Fibroblast of villous mesenchyme (primary cell): ENCODE measurements at places on chromosomes 16 and 17. TPM values are rescaled to one million over a fixed set of nuclear protein-coding genes. Genes with fewer than 3 reads are reported as not detected.

The TNP2 gene
- total RNA-seq, result not detected in 2 replicates

The SLC13A2 gene
- not detected in 2 replicates for total RNA-seq

The GAS2L2 gene
- not detected in 2 replicates for total RNA-seq

DNA sequence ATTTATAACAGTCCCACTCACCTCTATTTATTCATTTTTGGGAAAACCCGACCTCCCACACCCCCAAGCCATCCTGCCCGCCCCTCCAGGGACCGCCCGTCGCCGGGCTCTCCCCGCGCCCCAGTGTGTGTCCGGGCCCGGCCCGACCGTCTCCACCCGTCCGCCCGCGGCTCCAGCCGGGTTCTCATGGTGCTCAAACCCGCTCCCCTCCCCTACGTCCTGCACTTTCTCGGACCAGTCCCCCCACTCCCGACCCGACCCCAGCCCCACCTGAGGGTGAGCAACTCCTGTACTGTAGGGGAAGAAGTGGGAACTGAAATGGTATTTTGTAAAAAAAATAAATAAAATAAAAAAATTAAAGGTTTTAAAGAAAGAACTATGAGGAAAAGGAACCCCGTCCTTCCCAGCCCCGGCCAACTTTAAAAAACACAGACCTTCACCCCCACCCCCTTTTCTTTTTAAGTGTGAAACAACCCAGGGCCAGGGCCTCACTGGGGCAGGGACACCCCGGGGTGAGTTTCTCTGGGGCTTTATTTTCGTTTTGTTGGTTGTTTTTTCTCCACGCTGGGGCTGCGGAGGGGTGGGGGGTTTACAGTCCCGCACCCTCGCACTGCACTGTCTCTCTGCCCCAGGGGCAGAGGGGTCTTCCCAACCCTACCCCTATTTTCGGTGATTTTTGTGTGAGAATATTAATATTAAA is 638 bp upstream of the TMEM88 start:
- no peak for DNase-seq

The CCNF gene
- 17.7 and 26.8 TPM in 2 replicates for total RNA-seq

The KRT12 gene
- total RNA-seq, result not detected in 2 replicates

- no peak for DNase-seq
These were observed 190.3 kb downstream of the KIF2B start for GRCh38 chr17:54013072-54013471.

DNA sequence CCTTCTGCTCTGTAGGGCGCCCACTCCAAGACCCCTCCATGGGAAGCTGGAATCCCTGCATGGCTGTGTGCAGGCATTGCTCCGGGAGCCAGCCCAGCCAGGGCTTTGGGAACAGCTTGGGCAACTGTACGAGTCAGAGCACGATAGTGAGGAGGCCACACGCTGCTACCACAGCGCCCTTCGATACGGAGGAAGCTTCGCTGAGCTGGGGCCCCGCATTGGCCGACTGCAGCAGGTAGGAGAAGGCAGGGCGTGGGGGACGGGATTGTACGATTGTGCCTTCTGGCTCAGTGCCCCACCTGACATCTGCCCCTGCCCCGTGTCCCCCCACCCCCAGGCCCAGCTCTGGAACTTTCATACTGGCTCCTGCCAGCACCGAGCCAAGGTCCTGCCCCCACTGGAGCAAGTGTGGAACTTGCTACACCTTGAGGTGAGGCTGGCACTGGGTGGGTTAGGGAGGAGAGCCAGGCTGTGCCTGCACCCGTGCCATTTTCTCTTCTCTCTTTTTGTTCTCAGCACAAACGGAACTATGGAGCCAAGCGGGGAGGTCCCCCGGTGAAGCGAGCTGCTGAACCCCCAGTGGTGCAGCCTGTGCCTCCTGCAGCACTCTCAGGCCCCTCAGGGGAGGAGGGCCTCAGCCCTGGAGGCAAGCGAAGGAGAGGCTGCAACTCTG is 8.7 kb upstream of the TMEM88 start:
- no peak for DNase-seq

The PDE6G gene
- not detected in 2 replicates for total RNA-seq

DNA sequence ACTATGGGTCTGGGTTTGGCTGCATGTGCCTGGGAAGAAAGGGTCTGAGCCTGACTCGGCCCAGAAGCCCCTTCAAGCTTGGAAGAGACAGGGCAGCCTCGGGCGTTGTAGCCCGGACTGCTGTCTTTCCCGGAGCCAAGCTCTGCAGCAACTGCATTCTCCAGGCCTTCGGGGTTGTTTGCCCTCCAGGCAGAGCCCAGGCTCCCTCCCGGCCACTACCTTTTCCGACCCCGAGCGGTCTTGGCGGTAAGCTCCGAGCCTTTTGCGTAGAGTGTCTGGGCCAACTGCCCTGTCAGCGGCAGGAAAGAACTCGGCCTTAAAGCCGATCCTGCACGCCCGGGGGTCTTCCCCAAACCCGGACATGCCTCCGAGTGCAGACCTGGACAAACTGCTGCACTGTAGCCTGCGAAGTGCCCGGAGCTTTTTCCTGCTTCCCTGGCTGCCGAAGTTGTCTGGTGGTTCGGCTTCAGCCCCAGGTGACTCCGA is 1.3 kb downstream of the LHX1 start:
- DNase-seq, result no peak

DNA sequence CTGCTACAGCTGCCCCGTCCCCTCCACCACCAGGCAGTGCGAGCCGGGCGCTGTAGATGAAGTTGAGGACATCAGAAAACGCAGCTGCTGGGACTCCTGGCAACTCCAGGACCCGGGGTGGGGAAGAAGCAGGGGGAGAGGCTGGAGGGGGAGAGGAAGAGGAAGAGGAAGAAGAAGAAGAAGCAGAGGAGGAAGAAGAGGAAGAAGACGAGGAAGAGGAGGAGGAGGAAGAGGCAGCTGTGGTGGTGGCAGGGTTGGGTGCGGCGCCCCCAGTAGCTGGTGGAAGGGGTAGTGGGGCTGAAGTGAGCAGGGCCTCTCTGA is 13.2 kb downstream of the ZBTB4 start:
- DNase-seq, result no peak

- no peak for DNase-seq
These were observed 66.1 kb downstream of the NEUROD2 start for GRCh38 chr17:39541652-39542051.

DNA sequence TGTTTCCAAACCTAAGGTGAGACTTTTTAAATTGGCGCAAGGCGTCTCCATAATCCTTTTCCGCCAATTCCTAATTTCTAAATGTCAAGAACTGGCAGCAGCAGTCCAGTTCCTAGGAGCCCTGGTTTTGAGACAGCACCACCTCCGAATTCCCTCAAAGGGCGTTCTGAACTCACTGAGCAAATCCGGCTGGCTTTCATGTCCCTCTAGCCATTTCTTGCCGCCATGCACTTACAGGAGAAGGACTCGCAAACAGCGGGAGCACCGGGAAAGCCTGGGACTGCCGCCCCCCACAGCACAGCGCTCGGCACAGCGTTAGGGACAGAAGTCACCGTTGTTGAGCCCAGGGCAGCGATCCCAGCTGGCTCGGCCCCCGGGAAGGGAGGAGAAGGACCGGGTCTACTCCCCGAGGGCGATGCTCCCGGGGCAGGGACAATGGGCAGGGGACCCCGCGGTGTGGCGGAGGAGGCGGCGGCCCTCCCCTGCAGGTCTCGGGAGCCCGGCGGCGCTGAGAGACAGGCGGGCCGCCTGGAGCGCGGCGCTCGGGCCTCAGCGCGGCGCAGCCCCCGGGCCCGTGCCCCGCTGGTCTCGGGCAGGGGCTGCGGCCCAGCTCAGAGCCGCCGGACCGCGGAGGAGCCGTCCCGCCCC is 545 bp downstream of the ARHGAP17 start:
- peak; percentile 63 for DNase-seq

GRCh38 chr16:57107321-57107922 is 15.0 kb downstream of the CPNE2 start:
- no peak for DNase-seq

The CHST4 gene
- not detected in 2 replicates for total RNA-seq

- DNase-seq, result no peak
These were observed 178.4 kb downstream of the PRKCA start for GRCh38 chr17:66480802-66481201.

DNA sequence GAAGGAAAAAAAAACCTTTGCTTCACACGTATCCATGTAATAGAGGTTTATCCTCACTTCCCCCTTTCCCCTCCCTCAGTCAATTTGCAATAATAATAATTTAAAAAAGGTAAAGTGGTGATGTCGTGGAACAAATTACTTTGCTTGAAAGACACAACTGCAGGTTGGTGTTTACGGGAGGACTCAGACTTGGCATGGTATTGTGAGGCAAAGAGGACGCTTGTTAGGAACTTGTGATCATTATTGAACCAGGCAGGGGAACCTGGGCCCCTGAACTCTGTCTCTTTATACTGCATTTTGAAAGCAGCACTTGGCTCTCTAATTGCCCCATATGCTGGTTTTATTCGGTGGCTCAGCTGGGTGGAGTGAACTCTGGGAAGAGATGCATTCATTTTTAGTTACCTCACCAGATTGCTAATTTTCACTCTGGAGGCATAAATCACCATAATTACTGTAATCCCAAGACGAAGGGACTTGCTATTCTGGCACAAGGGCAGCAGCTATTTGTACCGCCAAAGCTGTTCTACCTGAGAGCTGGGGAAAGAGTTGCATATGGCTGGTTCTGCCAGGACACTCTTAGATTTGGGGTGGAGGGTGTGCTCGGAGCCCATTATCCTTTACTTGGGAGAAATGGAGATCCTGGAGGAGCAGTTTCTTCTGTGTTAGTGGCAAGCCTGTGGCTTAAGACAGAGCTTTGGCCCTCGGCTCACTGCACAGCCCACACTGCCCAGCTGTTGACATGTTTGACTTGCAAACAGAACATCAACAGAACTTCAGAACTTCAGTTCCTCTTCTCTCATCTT is 5.7 kb upstream of the DHX8 start:
- no peak for DNase-seq

GRCh38 chr17:44568945-44569858 is 11.9 kb downstream of the FZD2 start:
- DNase-seq, result no peak

The FOXL1 gene
- 0.86 and 3.5 TPM in 2 replicates for total RNA-seq

GRCh38 chr17:57528058-57528451 is 217.0 kb downstream of the CCDC182 start:
- DNase-seq, result peak; percentile 48

DNA sequence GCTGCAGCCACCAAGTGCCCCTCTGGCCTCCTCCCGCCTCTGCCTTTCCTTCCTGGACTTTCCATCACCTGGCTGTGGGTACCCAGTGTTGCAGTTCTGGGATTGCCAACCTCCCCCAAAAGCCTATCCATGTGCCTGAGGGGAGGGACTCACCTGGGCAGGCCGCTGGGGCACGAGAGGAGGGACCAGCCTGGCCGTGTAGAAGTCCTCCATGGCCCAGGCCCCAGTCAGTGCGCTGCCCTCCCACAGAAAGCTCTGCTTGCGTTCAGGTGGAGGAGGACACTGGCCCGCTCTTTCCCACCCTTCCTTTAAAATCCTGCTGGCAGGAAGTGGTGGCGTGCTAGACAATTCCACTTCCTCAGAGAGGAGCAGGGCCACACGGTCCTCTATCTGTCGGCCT is 14.2 kb downstream of the SLX4 start:
- DNase-seq, result no peak

DNA sequence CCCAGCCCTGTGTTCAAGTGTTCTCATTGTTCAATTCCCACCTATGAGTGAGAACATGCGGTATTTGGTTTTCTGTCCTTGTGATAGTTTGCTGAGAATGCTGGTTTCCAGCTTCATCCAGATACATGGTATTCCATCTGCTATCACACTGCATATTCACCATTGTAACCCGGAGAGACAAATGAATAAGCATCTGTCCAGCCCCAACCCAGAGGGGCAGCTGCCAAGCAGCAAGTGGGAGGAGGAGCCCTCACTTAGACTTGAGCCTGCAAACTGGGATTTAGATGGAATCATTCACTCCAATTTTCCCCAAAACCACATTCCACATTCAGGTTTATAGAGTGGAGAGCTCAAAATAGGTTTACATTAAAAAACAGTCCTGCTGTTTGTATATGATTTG is 41.6 kb downstream of the SHISA6 start:
- no peak for DNase-seq

- DNase-seq, result peak; percentile 97
These were observed 15.8 kb downstream of the ZNF213 start for GRCh38 chr16:3150346-3151218.

The DPEP1 gene
- not detected in 2 replicates for total RNA-seq

The DOK4 gene
- 34.5 and 40.2 TPM in 2 replicates for total RNA-seq

DNA sequence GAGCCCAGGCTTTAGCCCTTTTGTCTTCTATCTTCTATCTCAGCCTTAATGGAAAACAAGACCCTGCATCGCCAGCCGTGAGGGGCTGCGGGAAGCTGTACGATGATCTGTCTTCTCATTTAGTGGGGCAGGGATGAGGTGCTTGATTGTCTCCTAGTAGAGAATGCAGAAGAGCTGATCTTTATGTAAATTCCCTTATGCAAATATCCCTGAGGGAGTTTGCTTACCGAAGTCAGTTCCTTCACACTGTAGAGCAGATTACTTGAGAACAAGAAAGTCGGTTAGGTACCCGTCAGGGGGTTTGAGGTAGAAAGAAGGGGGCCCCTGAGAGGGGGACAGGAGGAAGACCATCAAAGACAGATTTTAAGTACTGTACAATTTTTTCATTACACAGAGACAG is 66.2 kb downstream of the IRF8 start:
- no peak for DNase-seq

The PGAP3 gene
- 4.7 and 7.7 TPM in 2 replicates for total RNA-seq

DNA sequence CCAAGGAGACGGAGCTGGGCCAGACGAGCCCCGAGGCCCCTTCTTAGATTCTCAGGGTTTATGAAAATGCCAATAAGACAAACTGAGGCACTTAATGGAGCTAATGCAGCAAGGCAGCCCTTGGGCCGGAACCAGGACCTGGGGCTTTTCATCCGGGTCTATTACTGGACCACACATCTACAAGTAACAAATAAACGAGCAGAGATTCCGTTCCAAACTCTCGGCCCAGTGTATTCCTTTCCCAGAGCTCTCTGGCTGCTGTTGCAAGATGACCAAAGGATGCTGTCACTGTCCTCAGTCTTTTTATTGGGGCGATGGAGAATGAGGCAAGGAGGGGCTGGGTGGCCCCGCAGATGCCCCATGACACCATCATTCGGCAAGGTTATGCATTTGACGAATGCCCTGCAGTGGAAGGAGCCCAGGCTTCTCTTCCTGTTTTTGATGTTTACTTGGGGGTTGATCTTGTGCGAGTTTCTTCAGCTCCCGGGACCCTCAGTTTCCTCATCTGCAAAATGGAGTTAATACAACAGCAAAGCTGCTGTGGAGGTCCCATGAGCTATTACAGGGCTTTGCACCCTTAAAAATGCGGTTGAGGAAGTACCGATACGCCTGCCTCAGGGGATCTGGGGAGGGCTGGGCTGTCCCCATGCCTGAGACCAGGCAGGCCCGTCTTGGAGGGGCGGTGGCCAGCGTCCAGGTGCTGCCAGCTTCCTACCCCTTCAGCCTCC is 1.1 kb upstream of the NTN1 start:
- DNase-seq, result no peak

The TM4SF5 gene
- total RNA-seq, result not detected in 2 replicates

- DNase-seq, result no peak
These were observed 247.9 kb upstream of the AXIN2 start for GRCh38 chr17:65809366-65809765.

The NAGPA gene
- 17.3 and 18.0 TPM in 2 replicates for total RNA-seq

GRCh38 chr16:66175636-66176035 is 190.9 kb upstream of the CDH5 start:
- DNase-seq, result no peak

- no peak for DNase-seq
These were observed 19.2 kb downstream of the CDH3 start for GRCh38 chr16:68664297-68664696.

GRCh38 chr17:40912486-40913210 is 24.8 kb downstream of the KRT23 start:
- DNase-seq, result no peak
